ENCODE measurements at places on chromosomes 4 and X.

DNA sequence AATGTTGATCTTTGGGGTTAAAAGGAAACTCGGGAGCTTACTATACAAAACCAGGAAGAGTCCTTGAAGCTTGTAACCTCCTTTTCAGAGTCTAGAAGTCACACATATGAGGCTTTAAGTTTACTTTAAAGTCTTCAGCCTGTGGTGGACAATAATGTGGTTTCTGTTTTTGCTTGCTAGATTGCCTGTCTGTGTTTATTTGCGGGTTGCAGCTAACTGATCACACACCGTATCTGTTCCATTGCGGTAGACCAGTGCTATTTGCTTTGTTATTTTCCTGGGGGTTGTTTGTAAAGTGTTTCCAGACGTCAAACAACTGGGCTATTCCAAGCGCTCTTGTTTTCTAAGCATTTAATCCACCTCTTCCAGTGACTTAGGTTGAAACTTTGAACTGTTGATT is 143.0 kb upstream of the GYPA start:
- no peak for DNase-seq

DNA sequence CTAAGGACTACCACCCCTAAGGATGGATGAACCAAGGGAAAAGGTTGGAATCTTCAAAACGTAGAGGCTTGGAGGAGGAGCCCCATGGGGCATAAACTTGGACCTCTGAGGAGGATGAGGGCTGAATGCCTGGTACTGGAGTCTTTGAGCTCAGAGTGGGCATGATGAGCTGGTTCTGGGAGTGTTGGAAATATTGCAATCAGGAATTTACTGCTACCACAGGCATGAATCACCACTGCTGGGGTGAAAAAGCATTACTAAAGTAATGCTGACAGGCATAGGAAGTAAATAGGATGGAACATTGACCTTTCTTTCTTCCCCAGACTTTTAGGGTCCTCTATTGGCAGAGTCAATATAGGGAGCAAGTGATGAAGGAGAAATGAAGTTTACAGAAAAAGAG is 105.8 kb upstream of the RPS6KA3 start:
- no peak for DNase-seq

- DNase-seq: no peak
Measured at GRCh38 chr4:119810001-119810400, 181.4 kb upstream of the PDE5A start.

GRCh38 chr4:159592898-159593556 is 490.1 kb downstream of the RAPGEF2 start:
- no peak for DNase-seq

DNA sequence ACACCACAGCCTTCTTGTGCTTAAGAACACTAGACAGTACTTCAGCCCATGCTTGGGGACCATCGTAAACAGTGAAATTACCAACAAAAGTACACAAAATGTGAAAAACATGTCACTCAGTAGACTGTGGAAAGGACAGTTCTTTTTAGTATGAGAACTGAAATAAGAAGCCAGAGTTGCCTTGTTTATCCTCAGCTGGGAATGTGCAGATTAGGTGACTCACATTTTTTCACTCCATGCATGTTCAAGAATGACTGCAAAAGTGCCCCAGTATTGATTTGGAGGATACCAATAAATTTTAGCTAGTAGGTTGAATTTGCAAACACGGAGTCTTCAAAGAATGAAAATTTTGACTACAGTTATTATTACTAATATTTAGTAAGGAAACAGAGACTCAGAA is 23.1 kb upstream of the BMP3 start:
- DNase-seq: no peak

Data from NCI-H1436 (cell line).